Left forelimb (tissue), 1 donor: ENCODE measurements at places on chromosomes 7 and 10.

- DNase-seq = no peak
Observed at GRCh38 chr7:155371331-155371883, 73.7 kb downstream of the INSIG1 start.

DNA sequence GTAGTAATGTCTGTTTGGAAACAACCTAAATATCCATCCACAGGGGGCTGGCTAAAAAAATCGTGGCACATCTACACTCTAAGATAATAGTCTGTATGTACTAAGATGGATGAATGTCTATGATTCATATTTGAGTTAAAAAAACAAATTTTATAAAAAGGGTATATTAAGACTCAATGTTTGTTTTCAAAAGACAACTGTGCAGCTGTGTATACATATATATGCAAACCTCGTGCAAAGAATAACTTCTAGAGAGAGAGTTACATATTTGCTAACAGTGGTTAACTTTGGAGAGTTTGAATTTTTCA lies 323.5 kb downstream of the PLXNA4 start:
- no peak for DNase-seq

- DNase-seq = no peak
Observed at GRCh38 chr10:21257919-21258318, 267.6 kb downstream of the SKIDA1 start.

DNA sequence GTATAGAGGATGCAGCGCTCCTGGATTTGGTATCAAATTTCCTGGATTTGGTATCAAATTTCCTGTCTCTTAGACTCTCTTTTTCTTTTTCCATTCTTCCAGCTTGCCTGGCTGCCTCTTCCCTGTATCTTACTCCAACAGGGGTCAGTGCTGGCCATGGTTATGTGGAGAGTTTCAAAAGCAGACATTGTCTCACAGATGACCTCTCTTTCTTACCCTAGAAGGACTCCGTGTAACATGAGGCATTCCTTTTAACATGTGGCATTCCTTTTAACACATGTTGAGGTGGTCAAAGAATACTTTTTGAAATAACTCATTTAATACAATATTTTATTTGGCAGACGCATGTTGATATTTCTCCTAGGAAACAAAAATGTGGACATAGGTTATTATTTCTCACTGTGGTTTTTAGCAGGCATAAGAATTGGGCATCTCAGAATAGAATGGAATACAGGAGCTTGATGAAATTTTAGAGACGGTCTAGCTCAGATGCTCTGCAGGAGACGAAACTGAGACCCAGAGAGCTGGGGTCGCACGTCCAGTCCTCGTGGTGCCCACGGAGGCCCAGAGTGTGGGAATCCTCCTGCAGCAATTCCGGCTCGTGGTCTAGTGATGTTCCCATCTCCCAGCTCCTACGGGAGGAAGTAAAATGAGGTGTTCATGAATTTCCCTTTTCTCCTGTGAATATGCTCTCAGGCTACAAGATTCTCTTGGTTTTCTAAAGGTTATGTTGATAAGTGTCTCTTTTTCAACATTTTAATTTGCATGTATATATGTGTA lies 59.6 kb upstream of the PITRM1 start:
- no peak for DNase-seq

DNA sequence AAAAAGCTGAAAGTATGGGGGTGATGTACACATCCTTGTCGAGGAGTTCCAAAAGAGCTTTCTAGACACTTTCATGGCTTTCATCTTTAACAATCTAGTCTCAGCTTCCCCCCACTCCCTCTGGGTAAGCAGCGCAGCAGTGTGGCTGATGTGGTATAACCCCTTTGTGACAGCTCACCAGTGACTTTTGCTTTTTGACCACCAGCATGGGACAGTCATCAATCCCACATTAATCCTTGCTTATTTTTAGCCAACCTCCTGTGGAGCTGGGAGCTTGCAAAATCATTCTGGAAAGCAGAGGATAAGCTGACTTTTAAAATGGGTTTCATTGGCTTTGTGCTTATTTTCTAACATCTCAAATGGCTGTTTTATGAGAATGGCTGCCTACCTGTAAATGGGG lies 272.7 kb downstream of the HDAC9 start:
- no peak for DNase-seq
